NCI-H1092 (cell line): ENCODE measurements at places on chromosomes 12 and 14.

DNA sequence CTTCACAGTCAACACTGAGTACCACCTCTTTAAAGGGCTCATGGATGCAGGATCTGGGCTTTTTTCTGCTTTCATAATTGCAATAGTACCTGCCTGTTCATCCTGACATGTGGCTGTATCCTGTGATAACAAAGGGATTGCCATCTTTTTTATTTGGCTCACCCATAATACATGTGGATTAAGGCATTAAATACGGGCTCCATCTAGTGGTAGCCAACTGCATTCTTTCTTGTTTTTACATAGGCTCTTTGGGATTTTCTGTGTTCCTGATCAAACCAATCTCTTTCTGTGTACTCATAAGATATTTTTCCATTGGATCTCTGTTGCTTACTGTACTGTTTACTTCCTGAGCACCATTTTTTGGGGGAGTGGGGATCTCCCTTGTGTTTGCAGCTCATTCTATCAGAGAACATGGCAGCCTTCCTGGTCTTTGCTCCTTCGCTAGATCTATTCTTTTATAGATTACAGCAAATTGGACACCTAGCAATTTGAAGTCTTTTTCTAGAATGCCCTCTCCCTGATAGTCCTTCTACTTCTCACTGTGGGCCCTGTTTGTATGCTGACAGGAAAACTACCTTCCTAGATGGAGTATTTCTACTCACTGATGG lies 723.4 kb upstream of the MDGA2 start:
- peak; percentile 22 for DNase-seq

- no peak for DNase-seq
These were observed 65.1 kb upstream of the GPHB5 start for GRCh38 chr14:63383776-63384367.

DNA sequence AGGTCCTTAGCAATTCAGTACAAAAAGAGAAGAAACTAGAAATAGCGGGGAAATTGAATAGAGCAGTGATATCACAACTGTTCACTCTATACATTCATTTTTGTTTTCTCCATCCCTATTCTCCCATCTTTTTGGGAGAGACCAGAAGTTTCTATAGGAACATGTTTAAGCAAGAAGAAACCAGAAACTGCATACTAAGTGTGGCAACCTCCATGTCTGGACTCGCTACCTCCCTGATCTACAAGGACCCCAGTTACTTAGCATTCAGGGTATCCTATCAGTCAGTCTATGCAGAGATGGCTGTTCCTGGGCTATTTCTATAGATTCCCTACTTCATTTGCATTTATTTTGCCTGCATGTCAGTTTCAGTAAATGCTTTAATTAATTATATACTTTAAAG lies 178.6 kb downstream of the PHLDA1 start:
- no peak for DNase-seq

DNA sequence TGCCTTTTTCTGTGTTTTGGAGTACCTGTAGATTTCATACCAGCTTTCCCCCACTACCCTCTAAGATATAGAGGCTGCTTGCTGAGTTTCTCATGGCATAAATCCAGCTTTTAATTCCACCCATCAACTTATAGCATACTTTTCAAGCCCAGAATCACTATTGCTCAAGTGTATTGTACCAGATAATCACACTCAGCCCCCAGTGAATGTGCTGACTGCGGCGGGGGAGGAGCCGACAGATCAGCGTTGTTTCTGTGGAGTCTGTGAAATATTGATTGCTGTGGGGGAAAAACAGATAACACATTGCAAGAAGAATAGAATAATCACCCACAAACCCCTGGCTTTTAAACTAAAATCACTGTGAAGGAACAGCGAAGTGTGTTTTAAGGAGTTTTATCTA lies 296.1 kb downstream of the TMEM132D start:
- DNase-seq: no peak

- no peak for DNase-seq
These were observed 32.6 kb downstream of the PPP2R5E start for GRCh38 chr14:63510538-63510937.

GRCh38 chr14:78292003-78292402 lies 121.8 kb downstream of the NRXN3 start:
- no peak for DNase-seq

DNA sequence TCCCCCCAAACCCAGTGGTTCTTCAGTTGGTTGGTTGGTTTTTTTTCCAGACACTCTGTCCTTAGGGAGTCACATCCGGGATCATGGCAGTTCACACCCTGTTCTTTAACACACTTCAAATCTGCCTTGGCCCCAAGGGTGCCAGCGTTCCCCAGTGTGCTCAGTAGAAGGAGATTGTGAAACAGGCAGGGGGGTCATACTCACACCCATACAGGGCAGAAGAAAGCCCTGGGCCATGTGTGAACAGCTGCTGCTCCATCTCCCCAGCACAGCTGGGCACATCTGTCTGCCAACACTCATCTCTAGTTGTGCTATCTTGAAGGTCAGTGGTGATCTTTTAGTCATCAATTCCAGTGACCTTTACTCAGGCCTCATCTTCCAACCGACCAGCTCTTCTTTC lies 64.4 kb upstream of the FUT8 start:
- DNase-seq: no peak

DNA sequence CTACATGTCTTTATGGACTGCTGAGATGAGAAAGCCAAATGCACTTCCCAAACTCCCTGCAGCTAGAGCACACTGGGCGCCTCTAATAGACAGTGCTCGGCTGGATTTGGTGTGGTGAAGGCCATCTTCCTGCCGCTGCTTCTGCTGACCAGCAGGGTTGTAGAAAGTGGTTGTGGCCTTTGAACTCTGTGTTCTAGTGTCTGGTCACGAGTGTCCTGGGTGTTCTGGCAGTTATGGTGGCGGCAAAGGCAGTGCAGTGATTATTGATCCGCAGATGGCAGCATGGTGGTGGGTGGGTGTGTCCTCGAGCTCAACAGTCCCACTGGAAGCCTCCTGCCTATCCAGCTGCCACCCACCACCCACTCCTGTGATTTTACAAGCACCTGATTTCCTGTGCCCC lies 43.4 kb downstream of the SMIM41 start:
- DNase-seq: no peak

- DNase-seq: no peak
These were observed 96.6 kb downstream of the ZFP36L1 start for GRCh38 chr14:68696266-68696665.

- DNase-seq: no peak
These were observed 380.5 kb downstream of the VRK1 start for GRCh38 chr14:97177635-97178034.

- DNase-seq: no peak
These were observed 10.8 kb downstream of the TSPAN9 start for GRCh38 chr12:3087758-3088650.

DNA sequence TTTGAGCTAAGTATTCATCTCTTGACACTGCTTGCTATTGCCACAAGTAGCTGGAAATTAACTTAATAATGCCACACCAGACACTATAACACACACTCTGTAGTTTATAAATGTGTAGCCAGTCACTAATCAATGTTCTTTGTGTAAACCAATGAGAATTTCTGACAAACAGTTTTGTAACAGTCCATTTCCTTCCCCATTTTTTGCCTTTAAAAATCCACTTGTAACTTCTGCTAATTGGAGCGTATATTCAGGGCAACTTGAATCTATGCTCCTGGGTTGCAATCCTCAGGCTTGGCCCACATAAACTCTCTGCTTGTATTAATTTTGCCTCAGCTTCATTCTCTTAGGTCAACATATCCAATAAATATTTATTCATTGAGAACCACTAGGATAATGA lies 125.0 kb upstream of the DHRS4 start:
- no peak for DNase-seq

DNA sequence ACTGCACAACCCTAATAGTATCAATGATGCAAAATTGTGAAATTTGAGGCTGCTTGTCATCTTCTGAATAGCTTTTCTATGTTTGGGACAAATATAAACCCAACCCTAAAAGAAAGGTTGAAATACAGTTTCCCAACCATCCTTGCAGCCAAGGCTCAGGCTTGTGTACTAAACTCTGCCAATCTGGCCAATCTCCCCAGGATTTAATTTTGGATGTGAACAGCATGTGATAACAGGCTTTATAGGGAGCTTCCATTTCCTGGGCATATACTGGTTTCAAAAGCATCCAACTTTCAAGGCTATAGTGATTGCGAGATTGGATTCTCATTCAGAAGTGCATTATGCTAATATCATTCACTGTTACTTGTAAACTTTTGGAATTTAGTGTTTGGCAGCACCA lies 55.7 kb upstream of the MUCL1 start:
- no peak for DNase-seq

DNA sequence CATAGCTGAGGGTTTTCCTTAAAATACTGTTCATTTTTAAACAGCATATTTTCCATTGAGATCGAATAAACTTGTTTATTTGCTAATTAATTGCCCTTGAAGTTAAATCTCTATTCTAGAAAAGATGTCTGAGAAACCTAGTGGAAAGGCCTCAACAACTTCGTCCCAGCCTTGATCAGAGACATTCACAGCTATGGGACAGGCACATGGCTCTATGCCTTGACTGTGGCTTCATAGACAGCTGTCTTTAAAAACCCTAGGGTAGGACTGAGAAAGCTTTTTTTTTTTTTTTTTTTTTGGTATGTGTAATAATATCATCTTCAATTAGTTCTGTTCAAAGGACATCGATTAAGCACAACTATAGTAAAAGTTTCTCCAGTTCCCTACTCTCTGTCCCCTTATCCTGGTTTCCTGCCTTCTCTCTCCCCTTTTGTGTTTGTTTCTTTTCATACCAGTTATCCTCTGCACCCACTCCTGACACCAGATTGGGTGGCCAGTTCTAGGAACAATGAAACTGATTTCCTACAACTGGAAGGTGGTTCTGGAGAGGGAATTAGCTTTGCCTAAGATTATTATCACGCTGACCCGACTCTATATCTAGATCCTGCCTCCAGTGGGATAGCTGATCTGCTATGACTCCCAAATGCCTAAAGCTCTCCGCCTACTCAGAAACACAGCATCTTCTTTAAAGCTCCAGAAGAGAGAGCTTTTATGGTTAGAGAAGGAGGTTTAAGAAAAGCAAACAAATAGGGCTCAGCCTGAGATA lies 20.3 kb downstream of the SOCS2 start:
- no peak for DNase-seq

- peak; percentile 7 for DNase-seq
These were observed 31.1 kb upstream of the MON2 start for GRCh38 chr12:62435303-62436163.

GRCh38 chr12:32303174-32303549 lies 96.2 kb upstream of the FGD4 start:
- DNase-seq: no peak

- DNase-seq: no peak
These were observed 42.0 kb upstream of the ETV6 start for GRCh38 chr12:11607313-11608081.

DNA sequence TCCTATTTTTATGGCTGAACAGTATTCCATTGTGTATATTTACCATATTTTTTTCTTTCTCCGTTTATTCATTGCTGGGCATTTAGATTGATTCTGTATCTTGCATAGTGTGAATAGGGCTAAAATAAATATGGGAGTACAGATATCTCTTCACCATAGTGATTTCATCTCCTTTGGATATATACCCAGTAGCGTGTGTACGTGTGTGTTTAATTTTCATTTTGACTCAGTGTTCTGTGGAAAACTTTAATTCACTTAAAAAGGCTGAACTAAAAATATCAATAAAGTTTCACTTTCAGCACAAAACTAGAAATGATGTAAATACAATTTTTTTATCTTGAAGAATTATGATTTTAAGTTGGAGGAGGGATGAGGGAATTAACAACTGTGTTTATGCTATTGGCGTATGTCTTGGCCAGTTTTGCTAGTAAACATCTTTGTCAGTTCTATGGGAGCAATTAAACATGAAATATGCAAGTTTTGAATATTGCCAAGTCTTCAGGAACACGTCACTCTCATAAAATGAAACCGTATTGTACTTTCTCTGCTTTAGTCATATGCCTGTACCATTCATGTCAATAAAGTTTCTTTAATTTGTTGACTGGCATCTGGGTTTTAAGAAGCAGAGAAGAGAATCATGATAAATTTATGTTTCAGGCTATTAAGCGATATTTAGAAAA lies 99.8 kb downstream of the PTGER2 start:
- no peak for DNase-seq

- DNase-seq: no peak
These were observed 398.1 kb downstream of the NOVA1 start for GRCh38 chr14:26199590-26200370.

DNA sequence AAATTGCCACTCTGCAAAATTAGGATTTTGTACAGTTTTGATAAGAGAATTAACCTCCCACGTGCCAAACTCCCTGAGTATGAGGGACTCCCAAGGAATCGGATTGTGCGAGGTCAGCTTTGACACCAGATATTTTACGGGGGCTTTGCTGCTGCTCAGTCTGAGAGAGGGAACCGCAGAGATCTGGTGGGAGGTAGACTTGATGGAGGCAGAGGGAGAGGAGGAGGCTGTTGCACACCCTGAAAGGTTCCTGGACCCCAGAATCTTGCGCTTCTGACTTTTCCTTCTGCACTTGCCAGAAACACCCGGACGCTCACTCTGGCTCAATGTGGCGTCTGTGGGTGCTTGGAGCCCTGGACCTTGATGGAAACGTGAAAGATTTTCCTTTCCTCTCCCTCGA lies 83.9 kb downstream of the PAPOLA start:
- DNase-seq: no peak

GRCh38 chr12:80313209-80313608 lies 130.8 kb upstream of the PTPRQ start:
- no peak for DNase-seq

DNA sequence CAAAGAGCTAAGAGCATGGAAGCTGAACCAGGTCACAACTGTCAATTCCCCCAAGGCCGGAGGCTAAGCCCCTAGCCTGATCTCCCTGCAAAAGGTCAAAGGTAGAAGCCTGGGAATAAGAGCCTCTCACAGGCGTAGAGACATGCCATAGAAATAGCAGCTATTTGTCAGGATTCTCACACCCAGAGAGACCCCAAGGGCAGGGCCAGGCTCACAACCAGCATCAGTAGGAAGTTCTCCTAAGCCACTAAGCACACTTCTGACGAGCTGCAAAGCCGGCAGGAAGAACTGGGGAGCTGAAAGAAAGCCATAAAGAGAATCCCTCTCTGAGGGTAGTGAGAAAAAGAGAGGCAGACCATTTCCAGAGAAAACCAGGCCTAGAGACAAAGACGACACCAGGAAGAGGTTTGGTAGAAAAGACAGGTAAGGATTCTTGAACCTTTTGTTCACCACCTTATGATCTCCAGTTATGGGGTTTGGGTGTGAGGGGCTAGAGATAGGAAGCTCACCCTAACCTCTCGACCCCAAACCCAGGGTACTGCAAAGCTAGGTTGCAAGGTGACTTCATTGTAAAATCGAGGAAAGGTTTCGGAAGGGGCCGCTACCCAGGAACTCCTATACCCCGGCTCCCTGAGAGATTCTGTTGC lies 1.0 kb downstream of the SMARCC2 start:
- no peak for DNase-seq

GRCh38 chr12:104608998-104609397 lies 152.2 kb downstream of the CHST11 start:
- DNase-seq: no peak

GRCh38 chr14:49977126-49977841 lies 84.4 kb downstream of the ARF6 start:
- DNase-seq: no peak

DNA sequence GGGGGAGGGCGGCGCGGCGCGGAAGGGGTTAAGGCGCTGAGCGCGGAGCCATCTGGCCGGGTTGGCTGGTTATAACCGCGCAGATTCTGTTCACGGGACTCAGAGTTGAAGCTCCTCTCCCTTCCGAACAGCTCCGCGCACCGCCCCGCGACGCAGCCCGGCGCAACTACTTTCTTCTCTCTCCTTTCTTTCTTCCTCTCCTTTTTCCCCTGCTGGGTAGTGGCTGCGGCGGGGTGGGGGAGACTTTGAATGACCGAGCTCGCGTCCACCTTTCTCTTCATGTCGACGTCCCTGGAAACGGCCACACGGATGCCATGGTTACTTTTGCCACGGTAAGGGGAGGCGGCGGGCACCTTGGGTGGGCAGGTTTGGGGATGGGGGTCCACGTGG lies at the start of gene NTF3:
Gene NTF3 (plus strand): TSS at position 98 of the 390 bp plus-strand sequence. CDS start 217 bp downstream, at position 315.
- DNase-seq: peak; percentile 13
